ENCODE measurements at places on chromosomes 16 and 17.

DNA sequence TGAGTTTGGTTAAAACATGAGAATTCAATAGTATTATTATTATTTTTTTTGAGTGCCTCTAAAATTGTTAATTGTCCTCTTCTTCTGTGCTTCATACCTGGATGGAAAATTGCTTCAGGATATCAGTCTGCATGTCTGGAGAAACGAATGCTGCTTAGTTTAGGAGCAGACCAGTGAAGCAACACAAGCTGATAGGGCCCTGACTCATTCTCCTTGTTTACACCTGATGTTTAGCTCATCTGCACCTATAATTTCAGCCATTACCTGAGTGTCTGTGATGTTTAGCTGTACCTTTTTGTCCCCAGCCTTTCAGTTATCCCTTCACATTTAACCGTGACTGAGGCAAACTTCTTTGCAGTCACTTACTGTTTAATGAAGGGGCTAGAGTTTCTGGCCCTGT is 14.8 kb downstream of the SNTB2 start:
- no peak for DNase-seq

- DNase-seq = no peak
These were observed 7.1 kb upstream of the CHCT1 start for GRCh38 chr17:60415146-60415545.

DNA sequence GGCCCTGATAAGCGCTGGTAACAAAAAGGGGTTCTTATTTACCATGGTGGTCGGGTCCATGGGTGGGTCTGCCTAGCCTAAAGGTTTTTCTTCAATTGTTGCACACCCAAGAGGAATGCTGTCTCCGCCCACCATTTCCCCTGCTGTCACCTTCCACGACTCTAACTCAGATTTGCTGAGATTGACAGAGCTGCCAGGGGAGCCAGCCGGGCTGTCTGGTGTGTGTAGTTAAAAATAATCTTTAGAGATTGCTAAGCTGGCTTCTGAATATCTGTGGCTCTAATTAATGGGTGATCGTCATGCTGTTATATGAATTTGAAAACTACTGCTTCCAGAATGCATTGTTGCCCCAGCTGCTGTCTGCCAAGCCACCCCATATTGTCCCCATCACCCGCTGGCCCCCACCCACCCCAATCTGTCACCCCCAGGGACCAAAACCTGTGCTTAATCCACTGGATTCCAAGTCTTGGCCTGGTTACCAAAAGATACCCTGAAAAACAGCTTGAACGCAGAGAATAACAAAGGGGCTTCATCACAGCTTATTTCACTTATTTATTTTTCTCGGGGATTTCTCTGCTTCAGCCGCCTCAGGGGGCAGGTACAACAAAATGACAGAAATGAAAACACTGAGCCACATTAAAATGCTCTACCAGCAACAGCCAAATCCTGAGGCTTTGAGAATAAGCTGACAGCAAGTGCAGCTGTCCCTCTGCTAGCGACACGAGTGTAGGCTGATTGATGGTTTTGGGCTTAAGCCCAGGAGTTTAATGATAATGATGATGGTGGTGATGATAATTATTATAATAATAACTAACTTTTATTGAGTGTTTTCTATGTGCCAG is 46.1 kb upstream of the NLK start:
- DNase-seq = no peak

DNA sequence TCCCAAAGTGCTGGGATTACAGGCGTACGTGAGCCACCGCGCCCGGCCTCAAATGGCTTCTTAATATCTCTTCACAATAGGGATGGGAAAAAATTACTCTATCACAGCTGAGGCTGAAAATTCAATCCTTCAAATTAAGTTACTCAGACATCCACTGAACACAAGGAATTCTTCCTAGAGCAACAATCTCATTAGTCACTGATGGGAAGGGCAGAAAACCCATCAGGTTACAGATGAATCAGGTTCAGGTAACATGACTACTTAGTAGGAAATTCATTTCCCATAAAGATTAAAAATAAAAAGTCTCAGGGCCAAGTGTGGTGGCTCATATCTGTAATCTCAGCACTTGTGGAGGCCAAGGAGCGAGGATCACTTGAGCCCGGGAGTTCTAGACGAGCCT is 42.5 kb upstream of the ABR start:
- no peak for DNase-seq

- DNase-seq = no peak
These were observed 24.2 kb upstream of the NLRP1 start for GRCh38 chr17:5608399-5609112.

- no peak for DNase-seq
These were observed 234.9 kb upstream of the CIBAR2 start for GRCh38 chr16:85347213-85347591.

GRCh38 chr16:67593288-67593687 is 31.0 kb downstream of the CTCF start:
- DNase-seq = no peak

DNA sequence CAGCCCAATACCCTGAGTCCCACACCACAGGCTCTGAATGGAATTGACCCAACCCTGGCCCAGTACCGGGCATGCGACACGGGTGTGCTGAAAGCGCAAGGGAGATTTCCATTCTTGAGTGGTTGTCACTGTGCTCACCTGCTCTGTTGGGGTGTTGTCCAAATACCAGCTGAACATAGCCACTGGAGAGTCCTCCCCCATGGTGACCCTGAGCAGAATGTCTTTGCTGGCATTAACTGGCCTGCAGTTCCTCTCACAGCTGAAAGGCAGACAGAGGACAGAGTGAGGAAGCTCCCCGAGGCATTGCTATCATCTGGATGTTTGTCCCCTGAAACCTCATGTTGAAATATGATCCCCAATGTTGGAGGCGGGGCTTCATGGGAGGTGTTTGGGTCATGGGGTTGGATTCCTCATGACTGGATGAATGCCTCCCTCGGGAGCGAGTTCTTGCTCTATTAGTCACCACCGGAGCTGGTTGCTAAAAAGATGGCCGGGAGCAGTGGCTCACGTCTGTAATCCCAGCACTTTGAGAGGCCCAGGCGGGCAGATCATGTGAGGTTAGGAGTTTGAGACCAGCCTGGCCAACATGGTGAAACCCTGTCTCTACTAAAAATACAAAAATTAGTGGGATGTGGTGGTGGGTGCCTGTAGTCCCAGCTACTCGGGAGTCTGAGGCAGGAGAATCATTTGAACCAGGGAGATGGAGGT is 57.3 kb upstream of the BCO1 start:
- no peak for DNase-seq

- DNase-seq = no peak
These were observed 52.6 kb upstream of the CRISPLD2 start for GRCh38 chr16:84766978-84767773.
